M059J (cell line): ENCODE measurements at places on chromosomes 1 and 21.

GRCh38 chr1:29760067-29760564 lies 523.8 kb downstream of the PTPRU start:
- no peak for DNase-seq

DNA sequence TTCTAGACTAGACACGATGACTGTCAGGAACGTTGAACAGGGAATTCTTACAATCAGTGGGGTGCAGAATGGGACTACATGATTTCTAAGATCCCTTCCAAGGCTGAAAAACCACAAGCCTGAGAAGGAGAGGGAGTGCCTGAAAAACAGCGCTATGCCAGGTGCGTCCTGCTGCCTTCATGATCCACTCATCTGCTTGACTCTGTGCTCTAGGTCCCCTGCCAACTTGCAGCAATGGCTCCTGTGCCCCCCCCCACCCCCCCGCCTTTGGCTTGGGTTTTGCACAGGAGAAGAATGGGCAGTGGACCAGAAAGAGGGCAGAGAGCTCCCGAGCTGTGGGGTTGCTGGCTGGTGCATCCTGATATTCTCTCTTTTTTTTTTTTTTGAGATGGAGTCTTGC lies 5.9 kb downstream of the SLC2A7 start:
- no peak for DNase-seq

GRCh38 chr1:115865704-115866380 lies 24.9 kb upstream of the NHLH2 start:
- DNase-seq, result no peak

DNA sequence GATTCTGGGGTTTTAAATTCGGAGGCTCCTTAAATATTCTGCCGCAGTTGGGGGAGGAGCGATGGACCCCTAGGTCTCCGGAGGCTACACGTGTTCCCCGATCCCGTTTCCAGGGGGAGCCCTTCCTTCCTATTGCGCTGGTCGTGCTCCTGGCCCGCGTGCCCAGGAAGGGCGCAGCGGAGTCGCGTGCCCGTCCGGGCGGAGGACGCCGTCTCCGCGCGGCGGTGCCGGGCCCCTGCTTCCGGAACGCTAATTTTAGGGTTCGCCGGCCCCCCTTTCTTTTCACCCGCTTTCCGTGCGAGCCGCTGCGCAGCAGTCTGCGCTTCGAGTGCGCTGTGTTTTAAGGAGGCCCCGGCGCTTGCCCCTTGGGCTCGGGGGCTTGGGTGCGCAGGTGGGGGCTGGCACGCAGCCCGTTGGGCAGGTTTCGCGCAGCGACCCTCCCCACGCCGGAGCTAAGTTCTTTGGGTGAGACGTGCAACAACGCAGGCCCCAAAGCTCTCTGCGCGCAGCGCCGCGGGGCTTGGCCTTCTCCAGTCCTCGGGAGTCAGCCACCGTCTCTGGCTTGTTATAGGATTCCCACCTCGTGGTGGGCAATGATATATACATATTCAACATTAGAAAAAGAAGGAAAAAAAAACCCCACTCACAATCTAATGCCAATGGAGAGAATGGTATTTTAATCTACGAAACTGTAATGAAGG lies 43.5 kb upstream of the DNAJC6 start:
- peak; percentile 67 for DNase-seq

DNA sequence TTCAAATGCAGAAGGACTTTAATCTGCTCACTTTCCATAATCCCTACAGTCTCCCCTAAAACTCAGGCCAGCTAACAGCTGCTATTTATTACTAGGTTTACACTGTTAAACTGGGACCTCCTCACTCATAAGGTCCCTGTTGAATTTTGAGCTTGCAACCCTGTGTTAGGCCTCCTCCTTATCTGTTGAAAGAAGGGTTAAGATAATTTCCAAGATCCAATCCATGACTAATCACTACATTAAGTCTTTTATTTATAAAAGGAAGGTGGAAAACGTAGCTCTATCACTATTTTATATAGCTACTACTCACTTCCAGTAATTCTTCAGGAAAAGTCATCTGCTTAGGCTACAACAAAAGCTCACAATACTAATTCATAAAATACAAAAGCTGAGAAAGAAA lies 79.5 kb downstream of the EVI5 start:
- no peak for DNase-seq

DNA sequence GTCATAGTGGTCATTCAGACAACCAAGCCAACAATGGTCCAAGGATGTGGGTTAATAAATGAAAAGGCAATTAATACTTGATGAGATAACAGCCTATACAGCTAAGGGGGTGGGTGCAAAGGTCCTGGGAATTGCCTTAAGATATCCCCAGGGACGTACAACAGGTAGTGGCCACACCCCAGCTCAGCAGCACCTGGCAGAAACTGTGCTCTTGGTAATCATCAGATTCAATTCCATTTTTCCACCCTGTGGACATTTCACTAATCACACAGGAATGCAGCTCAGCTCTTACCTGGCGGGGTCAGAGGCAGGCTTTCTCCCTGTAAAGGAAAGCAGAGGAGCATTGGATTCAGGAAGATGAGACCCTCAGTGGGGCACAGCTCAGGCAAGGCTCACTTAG lies 32.9 kb downstream of the FCRL5 start:
- no peak for DNase-seq

- DNase-seq, result no peak
Observed at GRCh38 chr1:245938046-245938435, 569.0 kb downstream of the SMYD3 start.
